Stimulated activated CD8-positive, alpha-beta memory T cell treated with anti-CD3 and anti-CD28 coated beads, Interleukin-4, amount 100 ng/mL, for 1 hour (primary cell): ENCODE measurements at places on chromosomes 7 and 10.

GRCh38 chr10:5666008-5666840 lies at the start of gene ASB13:
Gene ASB13 (minus strand): TSS chr10:5666595. CDS start chr10:5666551, 44 bp downstream.
- no peak for DNase-seq

- no peak for DNase-seq
These were observed 444.1 kb downstream of the NRG3 start for GRCh38 chr10:82319074-82319473.

DNA sequence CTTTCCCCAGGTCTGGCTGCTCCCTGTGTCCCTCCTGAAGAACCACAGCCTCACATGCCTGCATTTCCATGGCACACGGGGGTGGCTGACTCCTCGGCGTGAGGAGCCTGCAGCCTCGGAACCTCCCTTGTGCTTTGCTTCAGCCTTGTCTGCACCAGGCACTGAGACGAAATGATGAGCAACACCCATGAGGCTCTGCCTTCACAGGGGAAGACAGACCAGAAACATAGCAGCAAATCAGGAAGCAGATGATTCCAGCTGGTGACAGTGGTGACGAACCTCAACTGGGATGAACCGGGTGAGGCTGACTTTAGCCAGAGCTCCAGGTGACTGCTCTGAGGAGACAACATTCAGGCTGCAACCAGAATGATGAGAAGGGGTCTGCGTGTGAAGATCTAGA lies 84.5 kb upstream of the SMNDC1 start:
- DNase-seq, result no peak

DNA sequence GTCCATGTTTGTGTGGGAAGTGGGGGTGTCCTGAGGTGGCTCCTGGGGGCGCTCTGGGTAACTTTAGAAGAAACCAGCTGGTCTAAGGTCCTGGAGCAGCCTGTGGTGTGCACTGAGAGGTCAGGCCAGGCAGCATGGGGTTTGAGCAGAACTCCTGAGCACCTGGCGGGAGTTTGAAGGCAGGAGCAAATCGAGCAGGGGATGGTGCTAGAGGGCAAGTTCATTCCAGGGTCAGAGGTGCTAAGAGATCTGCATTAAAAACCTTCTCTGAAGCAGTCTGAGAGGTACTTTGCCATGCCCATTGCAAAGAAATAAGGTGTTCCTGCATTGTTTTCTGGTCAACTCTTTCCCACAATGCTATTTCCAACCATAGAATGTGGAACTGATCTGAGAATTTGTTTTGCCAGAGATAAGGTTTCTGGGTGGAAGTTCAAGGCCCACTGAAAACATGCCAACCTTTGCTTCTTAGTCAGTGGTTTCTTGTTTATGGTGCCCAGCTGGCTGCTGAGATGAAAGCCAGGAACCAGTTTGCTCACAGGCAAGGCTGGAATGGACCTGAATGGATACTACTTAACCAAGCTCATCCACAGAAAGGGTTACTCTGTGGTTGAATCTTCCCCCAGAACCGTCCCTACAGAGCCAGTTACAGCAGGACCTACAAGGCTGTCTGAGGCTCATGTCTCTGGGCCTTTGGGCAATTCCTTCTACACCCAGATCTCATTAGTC lies 136.3 kb upstream of the TMEM72 start:
- no peak for DNase-seq

GRCh38 chr7:151427705-151428377 lies 12.1 kb downstream of the CRYGN start:
- DNase-seq, result no peak

DNA sequence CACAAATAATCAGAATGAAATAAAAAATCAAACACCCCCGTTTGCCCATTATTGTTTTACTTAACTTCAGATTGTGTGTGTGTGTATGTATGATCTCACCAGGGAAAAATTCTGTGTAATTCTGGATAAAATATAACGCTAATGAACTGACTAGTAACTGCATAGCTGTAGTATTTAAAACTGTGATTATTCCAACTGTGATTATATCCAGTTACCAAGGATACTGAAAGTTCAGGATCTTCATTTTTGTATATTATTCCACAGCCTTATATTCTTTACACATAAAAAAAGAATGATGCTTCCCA lies 2.9 kb downstream of the TWIST1 start:
- DNase-seq, result no peak
